COR-L47 (cell line): ENCODE measurements at places on chromosomes 13 and 19.

- DNase-seq, result no peak
Measured at GRCh38 chr13:37202264-37202663, 96.8 kb upstream of the CSNK1A1L start.

DNA sequence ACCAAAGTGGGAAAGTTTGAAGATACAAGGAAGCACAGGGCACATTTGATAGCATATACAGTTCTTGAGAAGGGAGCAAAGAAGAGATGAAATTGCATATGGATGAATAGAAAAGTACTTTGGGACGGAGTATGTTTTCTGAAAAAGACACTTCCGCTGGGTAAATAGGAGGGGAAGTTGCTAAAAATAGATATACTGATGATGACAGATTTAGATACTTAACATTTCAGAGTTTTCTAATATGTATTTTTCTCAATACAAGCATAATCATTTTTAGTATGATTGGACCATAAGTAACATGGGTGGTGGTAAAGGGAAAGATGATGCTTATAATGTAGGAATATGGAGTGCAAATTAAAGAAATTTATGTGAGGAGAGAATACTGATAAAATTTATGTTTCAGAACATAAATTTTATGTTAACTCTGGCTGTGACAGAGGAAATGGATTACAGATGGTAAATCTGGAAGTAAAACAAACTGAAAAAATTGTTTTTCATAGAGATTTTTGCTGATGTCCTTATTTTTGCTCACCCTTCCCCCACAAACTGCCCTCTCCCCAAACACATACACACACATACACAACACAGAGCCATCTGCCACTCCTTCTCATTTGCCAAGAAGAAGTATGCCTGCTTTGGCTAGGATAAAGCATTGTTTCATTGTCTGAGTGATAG lies 583.9 kb upstream of the MIR17HG start:
- DNase-seq, result no peak

GRCh38 chr19:3184847-3185460 lies 776 bp upstream of the NCLN start:
- DNase-seq, result peak; percentile 76

- no peak for DNase-seq
Measured at GRCh38 chr19:45547965-45548609, 36.5 kb downstream of the OPA3 start.

- DNase-seq, result no peak
Measured at GRCh38 chr13:23690668-23691067, 120.5 kb downstream of the TNFRSF19 start.

- DNase-seq, result no peak
Measured at GRCh38 chr13:99308471-99309087, 1.4 kb upstream of the GPR183 start.

GRCh38 chr13:29005035-29005762 lies 185.1 kb downstream of the MTUS2 start:
- DNase-seq, result no peak

GRCh38 chr19:8880868-8881488 lies 48.8 kb downstream of the MBD3L1 start:
- DNase-seq, result no peak

DNA sequence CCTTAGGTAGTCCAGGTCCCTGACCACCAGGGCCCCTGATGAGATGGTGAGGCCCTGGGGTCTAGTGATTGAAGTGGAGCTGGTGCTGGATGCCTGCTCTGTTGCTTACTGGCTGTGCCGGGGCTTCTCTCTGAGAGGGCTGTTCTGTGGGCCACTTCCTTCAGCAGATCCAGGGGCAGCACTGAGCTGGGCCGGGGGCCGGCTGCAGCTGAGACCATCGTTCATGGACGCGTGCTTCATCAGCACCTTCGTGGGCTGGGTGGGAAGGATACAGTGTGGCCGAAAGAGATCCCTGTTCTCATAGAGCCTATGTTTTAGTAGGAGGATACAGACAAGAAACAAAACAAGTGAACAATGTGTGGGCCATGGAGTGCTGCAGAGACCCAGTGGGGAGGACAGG lies 33.2 kb upstream of the TEX29 start:
- DNase-seq, result no peak

DNA sequence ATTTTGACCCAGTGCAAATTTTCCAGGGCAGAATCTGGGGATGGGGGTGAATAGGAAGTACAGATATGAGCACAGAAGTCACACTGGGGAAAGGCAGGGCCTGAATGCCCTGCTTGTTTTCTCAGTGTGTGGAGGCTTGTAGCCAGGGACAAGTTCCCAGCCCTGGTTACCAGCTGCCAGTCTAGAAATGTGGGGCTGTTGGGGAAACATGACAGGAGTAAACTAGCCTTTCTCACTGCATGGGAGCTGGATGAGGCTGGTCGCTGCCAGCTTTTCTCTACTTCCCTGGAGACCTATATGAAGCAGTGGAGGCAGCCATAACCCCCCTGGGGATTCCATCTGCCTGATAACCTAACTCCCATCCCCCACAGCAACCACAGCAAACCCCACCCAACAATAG lies 2267.7 kb downstream of the PCDH9 start:
- DNase-seq, result no peak

DNA sequence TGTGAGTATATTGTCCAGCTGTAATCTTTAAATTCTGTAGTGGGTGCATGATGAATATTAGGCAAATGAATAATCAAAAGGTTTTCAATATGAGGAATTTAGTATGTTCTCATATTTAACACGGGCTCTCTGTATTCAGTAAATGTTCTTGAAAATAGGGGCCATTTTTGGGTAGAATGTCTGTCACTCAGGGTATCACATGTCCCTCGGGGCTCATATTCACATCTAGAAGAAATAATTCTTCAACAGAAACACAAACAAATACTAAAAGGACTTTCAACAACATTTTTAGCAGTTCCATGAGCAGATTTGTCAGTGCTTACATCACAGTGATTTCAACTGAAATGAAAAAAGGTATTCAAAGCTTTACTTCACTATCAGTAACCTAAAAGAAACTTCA lies 1388.4 kb upstream of the MIR17HG start:
- no peak for DNase-seq

DNA sequence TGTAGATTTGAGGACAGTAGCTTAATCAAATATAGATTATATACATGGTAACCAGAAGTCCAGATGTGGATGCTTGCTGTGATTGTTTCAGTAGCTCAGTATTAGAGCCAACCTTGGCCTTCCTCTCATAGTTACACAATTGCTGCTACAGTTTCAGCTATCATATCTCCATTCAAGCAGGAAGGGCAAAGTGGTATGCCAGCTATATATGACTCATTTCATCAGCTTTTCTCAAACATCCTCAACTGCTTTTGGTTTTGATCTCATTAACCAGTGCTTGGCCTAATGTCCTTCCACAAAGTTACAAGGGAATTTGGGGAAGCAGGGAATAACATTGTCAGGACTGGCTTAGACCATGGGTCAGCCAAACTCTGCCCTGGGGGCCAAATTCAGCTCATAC lies 73.0 kb upstream of the MAB21L1 start:
- no peak for DNase-seq

GRCh38 chr19:45254044-45254531 lies 3.0 kb downstream of the MARK4 start:
- no peak for DNase-seq

GRCh38 chr19:2171349-2172145 lies 7.8 kb downstream of the DOT1L start:
- no peak for DNase-seq

- DNase-seq, result no peak
Measured at GRCh38 chr19:31444931-31445330, 95.7 kb upstream of the TSHZ3 start.

GRCh38 chr13:105599477-105600037 lies 935.9 kb downstream of the EFNB2 start:
- no peak for DNase-seq

- DNase-seq, result no peak
Measured at GRCh38 chr19:45305421-45305820, 17.3 kb downstream of the CKM start.

DNA sequence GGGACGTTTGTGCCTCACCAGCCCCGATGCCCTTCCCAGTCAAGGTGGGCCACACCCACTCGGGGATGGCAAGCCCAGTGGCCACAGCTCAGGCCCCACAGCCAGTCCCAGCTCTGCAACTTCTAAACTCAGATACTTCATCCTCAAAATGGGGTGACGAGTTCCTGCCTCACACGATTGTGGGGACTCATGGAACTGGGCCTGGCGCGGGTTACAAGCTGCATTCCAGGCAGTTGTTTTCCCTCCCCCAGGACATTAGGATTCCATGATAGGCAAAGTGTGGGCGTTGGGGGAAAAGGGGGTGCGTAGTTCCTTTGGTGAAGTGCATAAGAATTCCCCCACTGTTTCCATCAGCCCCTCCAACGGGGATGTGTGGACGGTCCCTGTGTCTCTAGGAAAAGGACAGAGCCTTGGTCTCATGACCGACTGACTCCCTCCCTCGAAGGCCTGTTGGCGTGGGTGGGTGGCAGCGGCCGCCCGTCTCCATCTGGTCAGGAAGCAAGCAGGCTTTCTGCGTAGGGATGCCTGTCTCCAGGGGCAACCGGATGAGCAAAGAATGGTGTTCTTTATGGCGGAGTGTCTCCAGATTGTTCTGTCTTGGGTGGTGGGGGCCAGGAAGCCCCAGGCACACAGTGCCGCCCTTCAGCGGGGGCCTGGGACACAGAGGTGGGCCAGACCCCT lies 21.1 kb upstream of the NPAS1 start:
- no peak for DNase-seq

- DNase-seq, result no peak
Measured at GRCh38 chr13:20222553-20222952, 9.6 kb downstream of the GJB6 start.

DNA sequence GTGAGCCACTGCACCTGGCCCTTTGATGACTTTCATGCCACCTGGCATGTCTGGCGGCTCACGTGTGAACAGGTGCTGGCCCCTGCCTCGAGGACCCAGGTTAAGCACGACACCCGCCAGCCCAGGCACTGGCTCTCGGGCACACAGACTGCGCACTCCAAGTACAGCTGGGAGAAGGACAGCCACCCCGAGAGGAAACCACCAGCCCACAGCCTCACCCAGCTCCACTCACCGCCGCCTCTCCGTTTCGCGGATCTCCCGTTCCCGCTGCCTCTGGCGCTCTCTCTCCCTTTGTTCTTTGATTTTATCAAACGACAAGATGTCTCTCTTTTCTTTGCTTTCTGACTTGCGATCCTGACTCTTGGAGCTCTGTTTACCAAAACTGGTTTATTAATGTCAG lies 27.4 kb upstream of the TINCR start:
- no peak for DNase-seq
